HuH-7 (cell line): ENCODE measurements at places on chromosomes 12 and 14.

- no peak for DNase-seq
Observed at GRCh38 chr14:68268719-68269118, 449.1 kb downstream of the RAD51B start.

- DNase-seq: no peak
Observed at GRCh38 chr14:68286667-68287066, 467.1 kb downstream of the RAD51B start.

GRCh38 chr12:47604221-47604873, 101.5 kb downstream of the RPAP3 start:
- DNase-seq: no peak

DNA sequence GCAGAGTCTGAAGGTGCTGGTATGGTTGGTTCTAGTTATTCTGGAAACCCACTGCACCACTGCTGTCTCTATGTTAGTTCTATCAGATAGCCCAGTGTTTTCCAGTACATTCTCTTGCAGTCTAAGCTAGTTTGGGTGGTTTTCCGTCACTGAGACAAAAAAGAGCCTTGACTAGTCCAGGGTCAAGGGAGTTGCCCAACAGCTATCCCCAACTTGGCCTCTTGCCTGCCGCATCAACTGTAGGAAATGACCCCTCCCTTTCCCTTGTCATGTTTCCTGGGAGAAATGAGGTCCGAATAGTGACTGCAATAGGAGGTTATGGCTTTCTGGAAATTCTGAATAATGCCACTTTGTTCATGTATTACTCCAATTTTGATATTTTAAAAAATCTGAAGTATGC, 160.4 kb downstream of the EFCAB11 start:
- DNase-seq: no peak

GRCh38 chr14:24463884-24464785, 21.6 kb upstream of the SDR39U1 start:
- DNase-seq: no peak

- DNase-seq: no peak
Observed at GRCh38 chr12:60535363-60535762, 939.5 kb downstream of the SLC16A7 start.

DNA sequence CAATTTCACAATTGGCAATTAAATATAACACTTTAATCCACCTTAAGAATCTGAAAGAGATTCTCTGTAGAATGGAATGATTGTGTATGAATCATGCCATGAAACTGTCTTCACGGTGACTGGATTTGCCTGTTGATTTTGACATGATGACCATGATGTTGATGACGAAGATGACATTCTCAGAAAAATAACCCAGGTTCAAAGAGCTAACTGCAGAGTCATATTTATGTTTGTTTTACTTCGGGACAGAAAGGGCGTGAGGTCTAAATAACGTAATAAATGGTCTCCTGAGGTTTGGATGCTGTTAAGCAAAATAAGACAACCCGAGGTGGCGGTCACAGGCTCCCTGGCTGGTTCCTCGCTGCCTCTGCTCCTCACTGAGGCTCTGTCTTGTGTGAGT, 532.0 kb downstream of the TMEM121 start:
- no peak for DNase-seq

GRCh38 chr12:13002301-13003097, 2.4 kb upstream of the HEBP1 start:
- no peak for DNase-seq

DNA sequence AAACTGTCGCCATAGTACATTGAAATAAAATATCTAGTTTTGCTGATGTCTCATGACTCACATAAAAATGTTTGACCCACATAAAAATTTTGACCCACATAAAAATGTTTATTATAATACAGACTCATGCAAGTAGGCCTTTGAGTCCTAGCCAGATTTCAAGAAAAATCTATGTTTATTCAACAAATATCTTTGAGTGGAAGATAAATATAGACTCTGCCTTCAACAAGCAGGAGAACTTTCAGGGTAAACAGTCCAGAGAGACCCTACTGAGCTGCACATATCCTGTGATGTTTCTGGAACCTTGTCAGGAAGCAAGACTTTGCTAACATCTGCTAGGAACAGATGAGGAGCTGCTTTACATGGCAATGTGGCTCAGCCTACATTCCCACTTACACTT, 283.1 kb downstream of the MDGA2 start:
- no peak for DNase-seq

DNA sequence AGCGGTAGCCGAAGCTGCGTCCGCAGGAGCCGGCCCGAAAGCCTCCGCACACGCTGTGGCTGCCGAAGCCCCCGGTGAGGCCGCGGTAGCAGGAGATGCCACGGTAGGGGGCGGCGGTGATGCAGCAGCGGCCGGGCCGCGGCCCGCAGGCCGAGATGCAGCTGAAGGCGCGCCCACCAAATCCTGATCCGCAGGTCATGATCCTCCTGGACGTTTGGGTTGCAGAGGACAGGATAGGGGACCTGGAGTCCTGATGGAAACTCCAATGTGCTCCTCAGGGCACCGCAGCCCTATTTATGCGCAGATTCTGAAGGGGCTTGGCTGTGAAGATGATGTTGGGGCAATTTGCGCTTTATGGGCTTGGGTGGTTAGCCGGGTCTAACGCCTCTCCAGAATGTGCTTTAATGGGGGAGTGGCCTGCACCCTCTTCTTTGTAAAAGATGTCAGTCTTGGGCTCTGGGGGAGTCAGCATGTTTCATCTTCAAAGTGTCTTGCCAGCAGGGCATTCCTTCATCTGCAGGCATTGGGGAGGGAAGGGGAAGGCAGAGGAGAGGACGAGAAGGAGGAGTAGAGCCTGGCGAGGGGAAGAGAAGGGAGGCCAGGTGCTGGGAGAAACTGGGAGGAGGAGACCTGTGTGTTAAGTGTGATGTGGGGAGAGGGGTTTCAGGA, at the start of gene KRT81:
Gene KRT81, minus strand, starts transcription at position 268 of the 669 bp plus-strand sequence. Its CDS starts 69 bp downstream, at position 199.
- no peak for DNase-seq

DNA sequence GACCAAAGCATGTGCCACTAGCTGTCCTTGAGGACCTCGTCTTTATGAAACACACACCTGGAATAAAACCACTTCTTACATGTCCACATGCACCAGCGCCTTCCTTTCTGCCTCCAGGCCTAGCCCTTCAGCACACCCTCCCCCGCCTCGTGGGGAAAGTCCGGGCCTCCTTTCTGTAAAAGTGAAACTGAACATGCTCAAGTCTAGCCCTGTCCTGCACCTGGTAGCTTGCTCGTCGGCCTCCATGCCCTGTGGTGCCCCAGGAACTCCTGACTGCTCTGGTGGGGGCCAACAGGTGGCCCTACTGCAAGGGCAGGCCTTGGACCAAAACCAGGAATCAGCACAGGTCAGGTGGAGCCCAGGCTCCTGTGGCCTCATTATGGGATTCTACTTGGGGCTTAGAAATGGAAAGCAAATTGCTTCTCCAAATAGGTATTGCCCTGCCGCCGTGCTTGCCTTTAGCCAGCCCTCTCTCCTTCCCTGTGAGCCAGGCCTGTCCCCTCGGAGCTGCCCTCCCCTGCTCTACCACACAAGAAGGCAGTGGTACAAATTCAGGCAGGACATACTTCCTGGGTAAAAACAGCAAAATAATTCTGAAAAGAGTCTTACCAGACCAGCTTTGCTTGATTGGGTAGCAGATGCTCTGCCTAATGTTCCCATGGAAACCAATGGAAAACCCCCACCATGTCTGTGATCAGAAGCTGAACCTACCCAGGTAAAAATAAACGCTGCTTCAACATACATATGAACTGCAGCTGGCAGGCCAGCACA, 43.5 kb downstream of the ERH start:
- DNase-seq: no peak

DNA sequence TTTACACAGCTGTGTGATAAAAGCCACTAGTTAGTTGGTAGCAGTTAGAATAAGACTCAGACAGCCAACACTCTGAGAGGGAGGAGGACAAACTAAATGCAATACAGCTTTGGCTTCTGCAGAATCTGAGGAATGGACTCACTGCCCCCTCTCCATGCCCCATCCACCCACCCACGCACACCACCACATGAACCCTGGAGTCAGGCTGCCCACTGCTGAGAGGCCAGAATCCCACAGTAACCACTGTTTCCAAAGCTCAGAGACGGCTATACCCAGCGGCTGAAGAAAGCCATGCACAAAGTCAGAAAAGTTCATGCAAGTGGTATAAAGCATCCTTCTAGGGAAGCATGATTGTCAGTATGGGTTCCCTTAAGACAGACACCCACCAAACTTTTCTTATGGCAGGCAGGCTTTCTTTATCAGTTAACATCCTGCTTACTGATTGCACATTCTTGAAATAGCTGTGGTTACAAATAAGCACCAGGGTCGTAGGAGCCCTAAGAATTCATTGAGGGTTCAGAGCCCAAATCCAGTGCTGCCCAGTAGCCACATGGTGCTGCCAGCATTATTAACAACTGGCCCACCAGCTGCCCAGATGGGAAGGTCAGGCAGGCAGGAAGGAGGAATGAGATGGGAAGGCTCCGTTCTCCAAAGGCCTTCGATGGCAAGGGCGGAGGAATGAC, 61.5 kb downstream of the NT5DC3 start:
- DNase-seq: no peak

GRCh38 chr14:25067600-25067999, 17.7 kb upstream of the STXBP6 start:
- DNase-seq: no peak

GRCh38 chr12:120825337-120825736, 78.8 kb downstream of the SPPL3 start:
- peak; percentile 18 for DNase-seq

DNA sequence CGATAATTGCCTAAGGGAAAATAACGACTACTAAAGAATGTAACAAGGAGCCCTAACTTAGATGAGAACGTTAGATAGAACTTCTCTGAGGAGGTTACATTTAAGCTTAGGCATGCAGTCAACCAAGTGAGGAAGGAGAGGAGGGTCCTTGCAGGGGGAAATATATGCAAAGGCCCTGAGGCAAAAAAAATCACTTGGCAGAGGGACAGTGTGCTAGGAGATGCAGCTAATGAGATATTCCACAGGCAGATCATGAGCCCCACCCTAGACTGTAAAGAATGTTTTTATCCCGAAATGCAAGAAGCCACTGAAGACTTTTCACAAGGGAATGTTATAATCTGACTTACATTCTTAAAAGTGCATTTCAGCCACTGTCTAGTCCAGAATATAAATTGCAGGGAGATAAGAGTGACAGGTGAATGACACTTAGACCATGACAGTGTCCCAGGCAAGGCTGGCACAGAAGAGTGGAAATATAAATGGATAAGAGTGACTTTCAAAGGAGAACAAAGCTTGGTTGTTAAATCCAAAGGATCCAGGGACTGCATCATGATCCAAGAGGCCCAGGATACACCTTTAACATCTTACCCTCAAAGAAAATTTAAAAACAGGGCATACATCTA, 61.0 kb downstream of the PPM1H start:
- DNase-seq: no peak

- peak; percentile 69 for DNase-seq
Observed at GRCh38 chr14:55446127-55446736, 5.8 kb upstream of the TBPL2 start.

GRCh38 chr14:54329082-54329695, 67.6 kb upstream of the CDKN3 start:
- peak; percentile 72 for DNase-seq

DNA sequence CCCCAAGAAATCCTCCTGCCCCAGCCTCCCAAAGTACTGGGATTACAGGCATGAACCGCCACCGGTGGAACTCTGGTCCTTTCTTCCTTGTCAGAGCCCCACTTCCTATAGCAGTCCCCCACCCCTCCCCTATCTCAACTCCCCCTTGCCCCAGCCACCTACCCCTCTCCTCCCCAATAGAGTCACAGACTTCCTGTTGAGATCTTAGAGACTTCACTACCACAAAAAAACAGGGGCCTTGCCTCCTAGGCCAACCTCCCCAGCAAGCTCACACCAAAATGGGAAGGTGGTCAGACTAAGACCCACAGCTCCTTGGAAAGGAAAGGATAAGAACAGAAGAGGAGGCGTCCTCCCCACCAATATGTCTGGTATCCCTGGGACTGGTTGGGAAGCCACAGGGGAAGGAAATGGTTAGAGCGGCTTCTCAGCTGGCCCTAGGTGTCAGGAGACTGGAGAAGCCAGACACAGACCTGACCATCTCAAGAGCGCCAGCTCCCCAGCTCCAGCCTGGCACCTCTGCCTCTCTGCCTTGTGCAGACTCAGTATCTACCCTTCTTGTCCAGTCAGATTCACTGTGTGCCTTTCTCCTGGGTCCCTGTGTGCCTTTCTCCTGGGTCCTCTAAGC, 8.5 kb downstream of the ITGB7 start:
- DNase-seq: no peak

GRCh38 chr12:94205822-94206221, 57.4 kb downstream of the PLXNC1 start:
- DNase-seq: no peak

- DNase-seq: peak; percentile 5
Observed at GRCh38 chr12:59595565-59595882, 305 bp upstream of the SLC16A7 start.

- DNase-seq: no peak
Observed at GRCh38 chr12:97837401-97837800, 374.8 kb downstream of the RMST start.

- DNase-seq: no peak
Observed at GRCh38 chr12:29510591-29511185, 13.2 kb upstream of the OVCH1 start.

- DNase-seq: no peak
Observed at GRCh38 chr14:102665621-102666020, 73.2 kb downstream of the RCOR1 start.

DNA sequence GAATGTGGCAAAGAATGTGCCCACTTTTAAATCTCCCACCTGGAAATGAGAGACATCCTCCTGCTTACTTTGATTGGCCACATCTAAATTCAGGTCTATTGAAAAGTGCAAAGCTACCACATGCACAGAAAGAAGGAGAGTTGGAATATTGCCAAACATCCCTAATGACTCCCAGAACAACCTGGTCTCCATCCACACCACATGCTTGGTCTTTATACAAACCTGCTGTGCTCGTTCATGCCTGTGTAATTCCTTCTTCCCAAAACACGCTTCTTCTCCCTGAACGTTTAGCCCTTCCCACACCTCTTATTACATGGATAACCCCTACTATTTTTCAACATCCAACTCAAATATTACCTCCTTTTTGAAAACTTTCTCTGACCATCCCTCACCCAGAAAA, 66.2 kb upstream of the BCL2L14 start:
- DNase-seq: no peak

DNA sequence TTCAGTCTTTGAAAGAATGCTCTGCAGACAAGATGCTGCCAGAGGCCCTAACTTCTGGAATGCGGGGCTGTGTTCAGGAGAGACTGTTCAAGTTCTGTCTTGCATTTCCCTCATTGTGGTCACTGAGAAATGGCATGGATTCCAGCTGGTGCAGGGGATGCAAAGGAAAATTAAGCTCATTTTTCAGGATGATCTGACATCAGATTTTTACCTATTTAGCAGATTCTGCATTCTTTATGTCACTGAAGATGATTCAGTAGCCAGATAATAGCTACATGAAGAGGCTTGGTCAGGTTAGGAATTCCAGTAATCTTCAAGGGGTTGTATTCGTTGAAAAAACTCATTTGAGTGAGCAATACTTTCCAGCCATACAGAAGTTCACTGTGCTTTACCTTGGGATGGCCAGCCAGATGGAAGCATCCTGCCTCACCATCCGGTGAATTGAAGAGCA, 16.1 kb upstream of the MFAP5 start:
- DNase-seq: no peak

DNA sequence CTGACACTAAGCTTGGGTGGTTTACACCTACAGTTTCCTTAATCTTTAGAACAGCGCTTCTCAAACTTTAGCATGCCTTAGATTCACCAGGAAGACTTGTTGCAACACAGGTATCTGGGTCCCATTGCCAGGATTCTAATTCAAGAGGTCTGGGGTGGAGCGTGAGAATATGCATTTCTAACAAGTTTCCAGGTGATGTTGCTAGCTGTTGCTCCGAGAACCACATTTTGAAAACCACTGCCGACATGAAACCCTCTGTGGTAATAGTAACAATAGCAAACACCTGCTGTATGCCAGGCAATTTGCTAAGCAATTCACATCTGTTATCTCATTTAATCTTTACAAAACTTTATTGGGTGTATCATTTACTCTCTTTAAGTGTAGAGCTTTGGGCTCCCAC, 58.6 kb downstream of the TRHDE start:
- no peak for DNase-seq
